ENCODE measurements at places on chromosomes 4 and X.

- no peak for DNase-seq
Observed at GRCh38 chrX:776061-776460, 145.5 kb downstream of the SHOX start.

DNA sequence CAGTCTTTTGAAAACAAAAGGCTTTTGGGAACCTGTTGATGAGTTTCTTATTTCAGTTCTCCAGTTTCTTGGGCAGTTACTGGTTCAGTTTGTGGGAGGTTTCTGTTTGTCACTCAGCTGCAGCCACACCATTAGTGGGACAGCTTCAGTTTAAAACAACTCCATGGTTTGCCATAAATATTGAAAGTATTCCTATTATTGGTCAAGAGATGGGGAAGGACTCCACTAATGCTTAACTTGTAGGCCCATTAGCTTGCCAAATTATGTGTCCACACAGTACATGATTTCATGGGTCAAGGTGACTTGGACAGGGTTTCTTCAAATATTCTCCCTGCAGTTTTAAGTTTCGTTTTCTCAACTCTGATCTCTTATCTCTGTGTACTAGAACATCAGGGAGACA lies 15.5 kb upstream of the ASIC5 start:
- DNase-seq, result no peak

- no peak for DNase-seq
Observed at GRCh38 chrX:3384327-3384726, 37.9 kb upstream of the MXRA5 start.

DNA sequence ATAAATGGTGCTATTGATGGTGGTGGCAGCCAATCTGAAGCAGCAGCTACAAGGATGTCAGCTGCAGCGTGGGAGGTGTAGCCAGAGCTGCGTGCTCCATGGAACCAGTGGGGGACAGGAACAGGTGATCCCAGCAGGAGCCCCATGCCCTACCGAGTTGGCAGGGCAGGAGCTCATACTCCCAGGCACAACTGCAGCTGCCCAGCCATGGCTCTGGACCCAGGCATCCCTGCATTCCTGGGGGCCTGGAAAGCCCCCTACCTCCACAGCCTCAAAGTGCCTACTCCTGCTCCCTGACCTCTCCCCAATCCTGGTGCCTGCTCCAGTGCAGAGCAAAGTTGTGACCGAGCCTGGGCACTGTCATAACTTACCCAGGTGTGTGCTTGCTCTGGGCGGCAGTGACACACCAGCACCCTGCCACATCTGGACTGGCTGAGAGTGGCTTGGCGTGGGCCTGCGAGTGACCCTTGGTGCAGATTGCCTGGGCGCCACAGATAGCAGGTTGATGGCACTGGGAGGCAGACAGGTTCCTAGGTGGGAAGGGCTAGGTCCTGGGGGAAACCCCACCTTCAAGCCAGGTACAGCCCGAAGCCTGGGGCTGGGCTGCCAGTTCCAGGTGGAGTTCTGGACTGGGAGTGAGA lies 101.1 kb downstream of the DCAF12L2 start:
- no peak for DNase-seq

DNA sequence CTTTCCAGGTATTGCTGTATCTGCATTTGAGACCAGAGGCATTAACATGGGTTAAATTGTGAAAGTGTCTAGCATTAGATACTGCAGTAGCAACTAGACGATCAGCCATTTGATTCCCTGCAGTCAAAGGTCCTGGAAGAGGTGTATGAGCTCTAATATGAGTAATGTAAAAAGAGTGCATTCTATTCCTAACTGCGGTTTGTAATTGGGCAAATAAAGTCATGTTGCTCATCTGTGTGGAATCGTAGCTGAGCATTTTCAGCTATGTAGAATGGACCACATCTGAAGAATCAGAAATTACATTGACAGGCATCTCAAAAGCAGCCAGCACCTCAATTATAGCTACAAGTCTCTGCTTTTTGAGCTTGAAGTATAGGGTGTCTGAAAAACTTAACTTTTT lies 157.6 kb downstream of the ZNF518B start:
- no peak for DNase-seq

DNA sequence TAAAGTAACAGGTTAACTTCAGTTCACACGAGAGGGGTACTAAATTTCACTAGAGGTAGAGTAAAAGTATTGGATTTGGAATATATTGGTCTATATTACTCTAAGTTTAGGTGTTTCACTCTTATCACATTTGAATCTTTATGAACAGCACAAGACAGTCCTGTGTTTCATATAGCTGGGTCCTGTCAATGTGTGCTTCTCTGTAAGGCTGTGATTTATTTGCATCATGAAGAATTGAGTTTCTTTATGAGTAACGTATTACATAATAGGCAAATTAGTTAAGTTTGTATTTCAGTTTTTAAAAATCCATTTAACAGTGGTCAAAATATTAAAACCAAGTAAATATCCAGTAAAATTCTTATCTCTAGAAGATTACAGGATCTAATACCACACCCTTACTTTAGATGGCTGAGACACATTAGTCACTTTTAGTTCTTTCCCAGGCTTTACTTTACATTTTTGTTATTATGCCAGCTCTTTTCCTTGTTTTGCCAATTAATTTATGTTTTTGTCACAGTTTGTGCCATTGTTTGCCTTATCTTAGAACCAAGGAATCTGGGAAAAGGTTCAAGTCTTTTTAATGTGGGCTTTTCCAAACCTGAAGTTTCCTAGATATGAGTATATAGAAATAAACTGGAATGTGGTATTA lies 32.1 kb downstream of the NUDT6 start:
- DNase-seq, result no peak

DNA sequence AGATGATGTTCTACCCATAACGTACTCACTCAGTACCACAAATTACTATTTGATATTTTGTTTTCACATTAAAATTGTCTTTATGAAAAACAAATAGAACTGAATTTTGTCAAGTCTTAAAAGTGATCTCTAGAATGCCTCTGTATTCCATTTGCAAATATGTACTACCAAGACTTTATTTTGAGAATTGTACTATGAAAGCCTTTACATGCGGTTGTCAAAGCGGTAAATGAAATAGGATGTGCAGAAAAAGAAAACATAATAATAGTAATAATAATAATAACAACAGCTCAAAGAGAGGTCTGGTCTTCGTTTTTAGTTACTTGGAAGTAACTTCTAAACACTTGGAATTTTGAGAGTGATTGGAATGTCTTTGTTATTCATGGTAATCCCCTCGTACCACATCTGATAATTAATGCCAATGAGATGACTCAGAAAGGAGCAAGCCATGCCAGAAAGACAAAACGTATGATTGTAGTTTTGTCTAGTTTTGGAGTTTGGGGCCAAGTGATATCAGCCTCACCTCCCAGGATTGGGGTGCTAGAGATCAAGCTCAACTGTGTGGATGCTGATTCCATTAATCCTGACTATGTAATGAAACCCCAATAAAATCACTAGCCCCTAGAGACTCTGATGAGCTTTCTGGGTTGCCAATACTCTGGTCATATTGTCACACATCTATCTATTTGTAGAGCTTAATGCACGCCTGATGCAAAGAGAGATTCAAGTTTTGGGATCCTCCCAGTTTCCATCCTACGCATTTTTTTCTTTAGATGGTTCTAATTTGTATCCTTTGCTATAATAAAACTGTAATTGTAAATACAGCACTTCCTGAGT lies 20.2 kb upstream of the CTSO start:
- DNase-seq, result peak; percentile 33

GRCh38 chr4:112119353-112119783 lies 25.9 kb upstream of the FAM241A start:
- no peak for DNase-seq

- DNase-seq, result no peak
Observed at GRCh38 chr4:3034231-3034630, 40.1 kb downstream of the HTT-AS start.

DNA sequence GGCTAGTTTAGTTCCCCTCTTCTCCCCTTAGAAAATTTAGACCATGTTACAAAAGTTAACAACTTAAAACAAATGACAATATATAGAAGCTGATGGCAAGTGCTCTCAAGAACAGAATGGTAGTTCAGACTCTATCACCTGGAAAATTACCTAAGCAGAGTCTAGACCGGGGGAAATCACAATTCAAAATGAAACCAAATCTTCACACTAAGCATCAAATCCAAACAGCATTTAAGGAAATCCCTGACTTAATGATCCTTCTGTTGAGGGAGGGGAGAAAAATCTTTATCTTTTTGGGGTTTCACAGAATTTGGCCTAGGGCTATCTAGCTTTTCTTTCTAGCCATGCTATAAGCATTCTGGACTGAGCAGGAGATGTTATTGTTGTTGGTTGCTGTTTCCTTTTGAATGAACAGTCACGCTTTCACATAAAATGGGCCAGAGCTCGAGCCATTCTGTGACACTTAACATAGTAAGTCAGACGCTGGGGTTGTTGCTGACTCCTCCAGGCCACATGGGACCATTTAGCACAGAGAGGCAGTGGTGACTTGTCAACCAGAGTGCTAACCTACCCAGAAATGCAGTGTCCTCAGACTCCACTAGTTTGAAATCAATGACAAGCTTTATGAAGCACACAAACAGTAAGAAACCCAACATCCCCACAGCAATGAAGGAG lies 16.0 kb upstream of the LSM6 start:
- DNase-seq, result no peak

DNA sequence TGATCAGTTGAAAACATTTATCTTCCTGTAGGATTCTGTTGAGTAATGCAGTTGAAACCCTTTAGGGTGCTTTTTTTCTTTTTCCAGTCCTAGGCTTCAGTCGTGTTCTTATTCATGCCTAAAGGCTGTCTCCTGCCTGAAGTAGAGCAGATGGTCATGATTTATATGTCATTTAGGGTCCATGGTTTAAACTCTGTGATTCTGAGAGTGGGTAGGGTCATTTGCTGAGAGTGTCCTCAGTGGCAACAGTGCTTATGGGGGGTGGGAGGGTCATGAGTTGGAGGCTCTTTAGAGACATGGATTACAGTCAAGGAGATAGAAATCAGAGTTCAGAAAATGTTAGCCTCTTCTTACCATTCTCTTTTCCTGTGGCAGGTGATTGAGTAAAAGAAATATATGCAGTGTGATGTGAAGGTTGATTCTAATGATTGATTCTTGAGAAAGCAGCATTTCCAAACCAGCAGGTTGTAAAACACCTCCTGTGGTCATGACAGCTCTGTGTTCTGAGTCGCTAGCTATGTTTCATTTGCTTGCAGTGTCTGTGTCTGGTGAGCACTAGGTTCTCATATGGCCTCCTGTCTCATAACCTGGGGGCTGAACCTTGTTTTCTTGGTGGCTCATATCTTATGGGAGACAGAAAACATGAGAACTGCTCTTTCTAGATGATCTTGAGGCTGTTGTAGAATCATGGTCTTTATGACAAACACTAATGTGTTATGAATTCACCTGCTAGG lies 60.4 kb downstream of the JADE1 start:
- DNase-seq, result no peak

GRCh38 chrX:77436682-77437081 lies 10.5 kb upstream of the FGF16 start:
- DNase-seq, result peak; percentile 24

- no peak for DNase-seq
Observed at GRCh38 chrX:131895807-131896206, 127.3 kb upstream of the STK26 start.

DNA sequence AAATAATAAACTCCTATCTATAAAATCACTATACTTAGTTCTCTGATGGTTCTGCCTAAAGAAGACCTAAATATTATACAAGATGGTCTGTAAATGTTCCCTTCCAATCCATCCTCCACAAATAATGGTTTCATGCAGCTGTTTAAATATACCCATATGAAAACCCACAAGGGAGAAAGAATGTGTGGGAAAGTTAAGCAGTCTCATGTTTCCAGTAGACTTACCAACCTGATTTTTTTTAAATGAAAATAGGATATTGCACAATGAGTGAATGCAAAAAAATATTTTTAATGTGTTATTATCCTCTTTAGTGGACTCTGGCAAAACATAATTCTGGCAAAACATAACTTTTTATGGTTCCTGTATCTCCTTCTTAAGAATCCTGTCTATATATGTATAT lies 23.3 kb downstream of the CAMK2D start:
- DNase-seq, result peak; percentile 62

- no peak for DNase-seq
Observed at GRCh38 chrX:106972896-106973295, 27.1 kb downstream of the MORC4 start.

DNA sequence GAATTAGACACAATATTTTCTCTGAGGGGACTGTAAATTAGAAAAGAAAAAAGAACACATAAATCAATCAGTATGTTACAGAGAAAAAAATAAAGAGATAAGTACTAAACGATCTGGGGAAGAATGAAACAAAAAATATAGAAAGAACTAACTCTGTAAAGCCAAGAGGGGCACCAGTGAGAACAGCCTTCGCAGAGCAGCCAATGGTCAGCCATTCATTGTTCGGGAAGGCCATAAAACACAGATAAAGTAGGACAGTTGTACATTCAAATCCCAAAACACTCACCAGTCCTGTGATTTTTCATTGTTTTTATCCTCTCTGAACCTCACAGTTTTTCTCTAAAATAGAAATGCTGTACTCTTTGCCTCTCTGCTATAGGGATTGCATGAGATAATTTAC lies 127.9 kb downstream of the NEK1 start:
- DNase-seq, result no peak

GRCh38 chrX:100976211-100976610 lies 6.7 kb downstream of the ARL13A start:
- DNase-seq, result peak; percentile 1
